Type B pancreatic cell (in vitro differentiated cells): ENCODE measurements at places on chromosomes 3 and 15. TPM values are rescaled to one million over a fixed set of nuclear protein-coding genes. Genes with fewer than 3 reads are reported as not detected.

GRCh38 chr15:72047020-72047419 is 70.9 kb downstream of the MYO9A start:
- DNase-seq, result no peak

GRCh38 chr3:86978111-86978551 is 12.8 kb downstream of the VGLL3 start:
- DNase-seq, result no peak

DNA sequence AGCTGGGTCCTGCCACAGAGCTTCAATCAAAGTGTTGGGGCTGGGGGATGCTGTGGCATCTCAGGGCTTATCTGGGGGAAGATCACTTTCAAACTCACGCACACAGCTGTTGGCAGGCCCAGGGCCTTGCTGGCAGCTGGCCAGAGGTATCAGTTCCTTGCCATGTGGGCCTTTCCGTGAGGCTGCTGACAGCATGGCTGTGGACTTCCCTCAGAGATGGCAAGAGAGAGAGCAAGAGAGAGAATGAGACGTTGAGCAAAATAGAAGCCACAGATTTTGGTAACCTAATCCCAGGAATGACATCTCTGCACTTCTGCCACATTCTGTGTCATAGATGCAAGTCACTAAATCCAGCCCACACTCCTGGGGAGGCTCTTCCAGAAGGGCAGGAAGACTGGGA is 91.0 kb downstream of the TPRG1 start:
- no peak for DNase-seq

DNA sequence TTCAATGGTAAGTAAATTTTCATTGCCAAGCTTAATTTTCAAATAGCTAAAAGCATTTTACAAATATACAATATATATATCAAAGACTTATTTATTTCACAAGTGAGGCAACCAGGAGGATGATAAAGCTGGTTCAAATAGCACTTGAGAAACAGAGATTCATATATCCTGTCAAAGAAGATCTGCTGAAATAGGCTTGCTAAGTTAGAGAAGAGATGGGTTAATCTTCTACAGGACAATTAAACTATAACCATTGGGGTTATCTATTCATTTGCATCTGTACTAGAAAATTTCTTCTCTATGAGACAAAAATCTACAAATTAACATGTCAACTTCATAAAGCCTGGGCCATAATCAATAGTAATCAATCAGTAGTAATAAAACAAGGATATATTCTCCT is 637.7 kb upstream of the UBE2E2 start:
- no peak for DNase-seq

GRCh38 chr3:160851629-160852210 is 95.7 kb downstream of the PPM1L start:
- no peak for DNase-seq

DNA sequence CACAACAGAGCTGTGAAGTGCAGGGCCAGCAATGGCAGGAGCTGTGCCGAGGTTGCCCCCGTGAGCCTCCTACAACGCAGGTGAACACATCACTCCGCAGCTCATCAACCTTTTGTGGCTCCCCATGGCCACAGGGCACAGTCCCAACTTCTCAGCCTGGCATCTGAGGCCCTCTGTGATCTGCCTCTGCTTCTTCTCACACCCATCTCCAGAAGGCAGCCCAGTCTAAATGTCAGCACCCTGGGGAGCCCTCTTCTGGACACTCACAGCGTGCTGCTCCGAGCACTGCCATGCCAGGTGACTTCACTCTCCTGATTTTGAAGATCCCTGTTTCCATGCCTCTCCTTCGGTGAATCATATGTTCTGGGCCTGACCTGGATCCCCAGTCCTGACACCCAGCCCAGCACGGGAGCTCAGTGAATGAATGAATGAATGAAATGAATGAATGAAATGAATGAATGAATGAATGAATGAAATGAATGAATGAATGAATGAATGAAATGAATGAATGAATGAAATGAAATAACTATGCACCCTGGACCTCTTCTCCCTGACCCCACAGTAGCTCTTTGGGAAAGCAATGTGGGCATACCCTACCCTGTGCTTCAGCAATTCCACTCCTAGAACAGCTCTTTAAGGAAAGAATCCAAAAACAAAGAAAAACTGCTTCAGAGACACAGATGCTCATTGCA is 17.9 kb upstream of the SKIC8 start:
- no peak for DNase-seq

DNA sequence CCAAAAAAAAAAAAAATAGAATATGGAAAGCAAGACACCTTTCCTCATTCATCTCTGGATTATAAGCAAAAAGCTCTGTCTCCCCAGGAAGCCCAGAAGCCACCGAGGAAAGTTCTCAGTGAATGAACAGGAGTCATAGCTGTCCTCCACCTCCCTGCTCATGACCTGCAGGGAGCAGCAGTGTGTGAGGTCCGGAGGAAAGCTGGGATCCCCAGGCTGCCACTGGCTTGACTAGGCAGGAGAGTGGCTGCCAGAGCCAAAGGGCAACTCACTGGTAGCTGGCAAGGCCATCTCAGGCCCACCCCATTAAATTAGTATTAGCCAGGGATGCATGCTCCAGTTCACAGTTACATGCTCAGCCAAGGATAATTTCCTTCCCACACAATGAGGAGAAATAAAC is 191.6 kb upstream of the STT3B start:
- DNase-seq, result no peak

DNA sequence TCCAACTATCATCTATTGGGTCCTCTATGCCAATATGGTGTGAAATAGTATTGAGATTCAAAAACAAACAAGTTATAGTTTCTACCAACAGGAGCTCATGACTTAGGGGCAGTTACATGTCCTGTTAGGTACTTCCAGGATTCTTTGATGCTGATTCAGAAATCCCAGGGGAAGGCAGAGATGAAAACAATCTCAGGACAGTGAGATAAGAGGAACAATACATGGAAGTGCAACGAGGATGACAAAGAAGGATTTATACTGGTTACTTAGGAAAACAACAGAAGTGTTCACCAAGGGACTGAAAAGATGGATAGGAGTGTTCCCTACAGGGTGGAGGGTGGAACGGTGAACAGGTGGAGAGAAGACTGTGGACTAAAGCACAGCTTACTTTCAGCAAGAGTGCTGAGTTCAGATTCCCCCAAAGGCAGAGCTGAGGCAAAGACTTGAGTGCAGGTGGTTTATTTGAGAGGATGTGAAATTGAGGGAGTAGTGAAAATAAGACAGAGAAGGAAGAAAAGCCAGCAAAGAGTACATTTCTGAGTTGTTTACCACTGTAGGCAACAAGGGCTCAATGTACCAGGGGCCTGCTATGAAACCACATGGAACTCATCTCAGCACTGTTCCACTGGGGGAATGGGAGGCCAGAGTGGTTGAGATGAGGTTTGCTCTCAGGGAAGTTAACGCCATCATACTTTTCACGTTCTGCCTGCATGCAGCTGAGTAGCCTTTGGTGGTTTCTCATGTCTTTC is 68.1 kb downstream of the TRIM69 start:
- no peak for DNase-seq

DNA sequence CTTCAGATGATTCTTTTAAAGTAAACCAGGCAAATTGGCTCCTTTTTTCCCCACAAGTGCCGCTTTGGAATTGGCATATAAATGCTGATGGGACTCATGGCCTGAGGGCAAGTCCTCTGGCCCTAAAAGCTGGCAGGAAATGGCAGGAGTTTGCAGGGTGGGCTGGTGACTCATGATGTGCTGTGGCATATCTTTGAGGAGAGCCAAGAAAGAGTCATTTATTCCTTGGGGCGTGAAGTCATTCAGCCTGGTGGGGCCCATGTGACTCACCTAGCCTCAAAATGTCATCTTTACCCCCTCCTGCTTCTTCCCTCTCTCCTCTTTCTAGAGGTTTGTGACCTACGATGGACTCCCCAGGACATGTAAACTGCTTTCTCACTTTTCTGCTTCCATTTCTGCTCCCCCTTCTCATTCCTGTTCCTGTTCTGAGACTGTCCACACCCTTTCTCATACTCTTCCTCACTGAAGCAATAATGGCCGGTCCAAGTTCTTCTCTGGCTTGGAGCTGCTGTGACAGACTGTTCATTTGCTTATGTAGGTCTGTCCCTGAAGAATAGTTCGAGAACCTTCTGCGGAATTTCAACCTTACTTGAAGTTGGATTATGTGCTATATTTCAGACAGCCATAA is 326.1 kb downstream of the SATB1 start:
- no peak for DNase-seq

DNA sequence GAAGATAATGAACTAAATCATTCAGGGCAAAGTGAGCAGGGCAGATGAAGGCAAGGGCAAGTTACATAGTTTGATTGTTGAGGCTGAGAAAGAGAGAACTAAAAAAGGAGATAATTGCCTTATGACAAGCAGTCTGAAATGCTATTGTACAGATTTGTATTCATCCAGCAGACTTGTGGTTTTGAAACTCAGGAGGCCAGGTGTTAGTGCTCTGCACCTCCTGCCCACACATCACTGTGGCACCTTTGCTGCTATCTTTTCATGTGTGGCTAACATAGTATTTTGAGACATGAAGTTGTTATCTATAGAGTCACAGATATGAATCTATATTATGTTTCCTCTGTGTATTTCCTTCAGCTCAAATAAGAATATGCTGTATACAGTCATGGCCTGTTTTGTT is 24.3 kb upstream of the SUCLG2 start:
- no peak for DNase-seq

DNA sequence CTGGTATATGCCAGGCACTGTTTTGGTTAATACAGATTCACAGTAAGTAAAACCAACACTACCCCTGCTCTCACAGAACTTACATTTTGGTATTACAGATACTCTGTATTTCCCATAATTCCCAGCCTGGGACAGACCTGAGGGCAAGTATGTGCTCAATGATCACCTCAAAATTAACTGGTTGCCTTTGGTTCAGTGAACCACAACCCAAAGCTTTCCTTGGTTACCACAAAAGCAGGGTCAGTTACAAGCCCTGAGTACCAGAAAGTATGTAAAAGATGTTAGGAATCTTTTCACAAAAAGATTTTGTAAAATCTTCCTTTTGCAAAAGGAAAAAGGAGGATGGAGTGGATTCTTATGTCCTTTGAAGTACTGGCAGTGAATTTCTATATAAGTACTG is 72.2 kb upstream of the GUCA1C start:
- no peak for DNase-seq

- DNase-seq, result no peak
Observed at GRCh38 chr3:103904991-103905390, 1461.7 kb upstream of the ALCAM start.

GRCh38 chr15:40367686-40368611 is 9.9 kb downstream of the DISP2 start:
- peak; percentile 87 for DNase-seq

- no peak for DNase-seq
Observed at GRCh38 chr3:101255441-101255840, 64.9 kb downstream of the IMPG2 start.

The C2CD4B gene
- total RNA-seq, result 2.7 and 2.9 TPM in 2 replicates

The TRIM71 gene
- 11.2 and 26.5 TPM in 2 replicates for total RNA-seq

The SEMA3B gene
- total RNA-seq, result 18.4 and 34.8 TPM in 2 replicates

The CCR9 gene
- total RNA-seq, result not detected in 2 replicates

The CIB2 gene
- total RNA-seq, result 15.7 and 20.1 TPM in 2 replicates

The GPR149 gene
- 0.14 TPM in 1 of 2 replicates, not detected in the other for total RNA-seq

The SCN11A gene
- 0.21 and 1.4 TPM in 2 replicates for total RNA-seq

The PLA2G4E gene
- total RNA-seq, result 0.12 TPM in 1 of 2 replicates, not detected in the other

The INKA1 gene
- total RNA-seq, result 0.45 and 6.7 TPM in 2 replicates

The FETUB gene
- total RNA-seq, result not detected in 2 replicates

The TMEM212 gene
- not detected in 2 replicates for total RNA-seq
